ENCODE measurements at places on chromosomes 2 and 18.
A peak's percentile ranks its signal among the peaks of the same experiment; 100 is the strongest.

GRCh38 chr18:51603111-51603510 lies 405.6 kb upstream of the MEX3C start:
- no peak for DNase-seq

GRCh38 chr18:69490072-69490471 lies 89.4 kb downstream of the DOK6 start:
- DNase-seq, result no peak

- DNase-seq, result peak; percentile 60
These were observed at the start of gene TFPI for GRCh38 chr2:187554011-187554703. TSS of gene TFPI (minus strand) at chr2:187554435. CDS start at chr2:187503768, 50,667 bp downstream.

DNA sequence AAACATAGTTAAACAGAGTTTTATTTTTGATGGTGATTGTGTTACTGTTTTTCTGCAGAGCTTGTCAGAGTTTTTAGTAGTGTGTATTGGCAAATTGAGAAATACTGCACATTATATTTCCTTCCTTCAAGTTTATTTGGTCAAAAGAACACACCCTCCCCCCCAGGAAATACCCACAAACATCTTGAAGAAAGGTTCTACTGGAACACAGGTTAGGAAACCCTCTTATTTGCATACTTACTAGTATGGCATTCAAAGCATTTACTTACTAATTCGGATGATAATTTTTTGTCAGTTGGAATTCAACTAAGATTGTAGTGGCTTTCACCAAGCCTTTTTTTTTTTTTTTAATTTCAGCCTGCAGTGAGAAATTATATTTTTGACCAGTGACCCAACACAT lies 9.1 kb downstream of the CAB39 start:
- DNase-seq, result no peak

GRCh38 chr2:46352621-46353020 lies 55.4 kb downstream of the EPAS1 start:
- no peak for DNase-seq

- DNase-seq, result no peak
These were observed 978.5 kb upstream of the LRRTM1 start for GRCh38 chr2:81283081-81283480.

GRCh38 chr2:10256031-10256514 lies 46.6 kb upstream of the HPCAL1 start:
- no peak for DNase-seq

DNA sequence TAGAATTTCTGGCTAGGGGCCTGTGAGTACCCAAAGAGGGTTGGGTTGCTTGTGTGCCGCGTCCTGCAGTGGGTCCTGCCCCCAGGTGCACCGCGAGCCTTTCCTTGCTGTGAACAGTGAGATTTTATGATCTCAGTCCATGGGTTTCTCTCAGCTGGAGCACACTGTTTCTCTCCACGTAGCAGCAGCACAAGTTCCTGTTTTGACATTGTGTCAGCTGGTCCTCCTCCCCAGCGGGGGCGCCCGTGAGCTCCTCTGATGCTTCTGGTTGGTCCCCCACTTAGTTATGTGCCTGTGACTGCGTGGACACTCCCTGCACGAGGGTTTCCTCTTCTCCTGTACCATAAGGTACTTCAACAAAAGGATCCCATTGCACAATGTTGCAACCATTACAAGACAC lies 29.8 kb downstream of the TSHZ1 start:
- no peak for DNase-seq

GRCh38 chr2:10908195-10908594 lies 3.5 kb upstream of the KCNF1 start:
- DNase-seq, result no peak

Measured in suppressor macrophage treated with lipopolysaccharide for 4 hours (primary cell).